ENCODE measurements at places on chromosomes 7 and 10.
A peak's percentile ranks its signal among the peaks of the same experiment; 100 is the strongest.

DNA sequence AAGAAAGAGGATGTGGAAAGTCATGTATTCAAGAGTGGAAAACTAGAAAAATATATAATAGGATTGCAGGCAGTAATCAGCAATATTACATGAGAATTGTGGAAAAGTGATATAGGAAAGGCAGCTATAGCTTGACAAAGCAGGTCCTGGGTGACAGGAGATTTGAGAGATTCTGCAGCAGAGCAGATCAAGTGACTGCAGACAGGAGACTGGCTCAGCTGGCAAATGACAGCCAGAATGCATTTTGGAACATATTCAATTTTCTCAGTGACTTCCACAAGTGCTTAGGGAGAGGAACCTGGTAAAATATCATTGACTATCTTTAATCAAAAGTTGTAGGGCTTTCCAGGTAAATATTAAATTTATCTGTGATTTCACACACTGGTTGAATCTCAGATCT is 260.5 kb upstream of the CACNA2D1 start:
- no peak for DNase-seq

DNA sequence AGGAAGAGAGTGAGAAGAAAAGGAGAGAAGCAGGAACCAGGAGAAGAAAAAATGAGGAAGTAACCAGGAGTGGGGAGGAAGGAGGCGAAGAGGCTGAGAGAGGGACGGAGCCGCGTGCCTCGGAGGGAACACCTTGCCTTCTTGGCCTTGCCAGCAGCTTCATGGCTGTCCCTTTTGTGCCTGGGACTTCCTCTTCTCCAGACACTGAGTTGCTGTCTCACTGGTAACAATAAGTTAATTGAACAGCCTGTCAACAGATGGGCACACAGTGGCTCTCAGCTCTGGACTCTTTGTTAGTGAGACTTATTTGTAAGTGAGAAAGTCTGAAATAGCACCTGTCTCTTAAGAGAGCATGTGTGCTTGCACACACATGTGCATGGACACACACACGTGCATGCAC is 83.2 kb downstream of the GATA3 start:
- DNase-seq = peak; percentile 8

DNA sequence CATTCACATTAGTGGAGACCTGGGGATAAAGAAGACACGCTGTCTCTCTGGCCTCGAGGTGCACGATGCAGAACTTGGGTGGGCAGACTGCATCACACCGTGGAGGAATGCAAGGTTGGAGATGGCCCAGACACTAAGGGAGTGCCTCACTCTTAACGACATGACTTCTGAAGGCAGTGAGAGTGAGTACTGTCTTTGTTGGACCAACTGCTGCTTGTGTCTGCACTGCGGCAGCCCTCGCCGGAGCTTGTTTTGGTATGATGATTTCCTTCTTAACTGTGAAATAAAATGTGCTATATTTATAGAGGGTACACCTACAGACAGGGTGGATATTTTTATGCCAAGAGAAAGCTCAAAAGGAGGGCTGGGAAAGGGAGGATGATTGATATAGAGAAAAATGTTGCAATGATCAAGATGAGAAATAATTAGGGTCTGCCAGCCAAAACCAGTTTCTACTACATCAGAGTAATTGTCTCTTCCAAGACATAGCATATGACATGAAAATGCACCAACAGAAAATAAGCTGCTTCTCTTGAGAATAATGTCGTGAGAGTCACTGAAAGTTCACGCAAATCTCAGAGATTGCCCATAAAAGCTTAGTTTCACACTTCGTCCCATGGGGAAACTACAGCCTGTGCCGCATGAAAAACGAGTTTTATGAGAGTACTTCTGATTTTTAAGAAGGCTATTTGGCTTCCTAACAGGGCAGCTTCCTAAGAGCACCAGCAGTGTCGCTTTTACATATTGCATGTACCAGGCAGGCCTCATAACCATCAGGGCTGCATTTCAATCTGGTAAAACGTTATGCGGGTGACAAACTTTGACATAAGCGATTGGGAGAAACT is 127.1 kb downstream of the TAX1BP1 start:
- no peak for DNase-seq

DNA sequence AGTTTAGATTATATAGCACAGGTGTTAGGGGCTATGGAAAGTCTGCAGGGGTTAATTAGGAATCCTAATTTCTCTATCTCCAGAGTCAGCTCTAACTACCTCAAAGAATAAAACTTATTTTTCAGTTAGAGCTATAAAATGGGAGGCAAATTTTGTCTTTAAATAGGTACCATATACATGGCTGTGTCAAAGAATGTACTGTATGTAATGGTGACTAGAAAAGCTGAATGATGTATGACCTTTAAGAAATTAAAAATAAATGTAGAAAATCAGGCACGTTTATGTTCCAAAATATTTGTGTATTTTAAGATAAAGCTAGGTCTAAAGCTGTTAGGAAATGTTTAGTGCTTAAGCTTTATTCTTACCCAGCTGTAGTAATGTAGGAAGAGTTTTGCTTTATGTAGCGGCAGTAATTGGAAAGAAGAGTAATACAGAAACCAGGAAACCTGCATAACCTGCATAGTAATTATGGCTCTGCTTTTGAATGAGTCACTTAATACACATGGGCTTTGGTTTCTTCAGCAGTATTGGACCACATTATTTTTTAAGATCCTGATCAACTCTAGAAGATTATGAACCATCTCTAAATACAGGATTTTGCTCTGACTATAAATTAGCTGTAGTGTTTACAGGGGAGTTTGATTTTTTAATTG is 85.0 kb downstream of the KMT2E start:
- DNase-seq = no peak

DNA sequence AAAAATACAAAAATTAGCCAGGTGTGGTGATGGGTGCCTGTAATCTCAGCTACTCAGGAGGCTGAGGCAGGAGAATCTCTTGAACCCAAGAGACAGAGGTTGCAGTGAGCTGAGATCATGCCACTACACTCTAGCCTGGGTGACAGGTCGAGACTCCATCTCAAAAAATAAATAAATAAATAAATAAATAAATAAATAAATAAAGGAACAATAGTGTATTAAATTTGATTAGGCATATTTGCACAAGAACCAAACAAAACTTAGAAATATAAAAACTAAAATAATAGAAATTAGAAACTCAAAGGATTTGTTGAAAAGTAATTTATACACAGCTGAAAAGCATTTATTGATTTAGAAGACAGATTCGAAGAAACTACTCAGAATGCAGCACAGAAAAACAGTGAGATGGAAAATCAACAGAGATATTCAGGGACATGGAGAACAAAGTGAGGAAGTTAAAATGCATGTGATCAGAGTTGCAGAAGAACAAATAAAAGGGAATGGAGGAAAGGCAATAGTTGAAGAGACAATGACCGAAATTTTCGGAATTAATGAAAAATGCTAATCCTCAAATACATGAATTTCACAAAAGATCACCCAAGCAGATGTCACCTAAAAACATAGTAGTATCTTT is 17.7 kb downstream of the IFIT3 start:
- no peak for DNase-seq

DNA sequence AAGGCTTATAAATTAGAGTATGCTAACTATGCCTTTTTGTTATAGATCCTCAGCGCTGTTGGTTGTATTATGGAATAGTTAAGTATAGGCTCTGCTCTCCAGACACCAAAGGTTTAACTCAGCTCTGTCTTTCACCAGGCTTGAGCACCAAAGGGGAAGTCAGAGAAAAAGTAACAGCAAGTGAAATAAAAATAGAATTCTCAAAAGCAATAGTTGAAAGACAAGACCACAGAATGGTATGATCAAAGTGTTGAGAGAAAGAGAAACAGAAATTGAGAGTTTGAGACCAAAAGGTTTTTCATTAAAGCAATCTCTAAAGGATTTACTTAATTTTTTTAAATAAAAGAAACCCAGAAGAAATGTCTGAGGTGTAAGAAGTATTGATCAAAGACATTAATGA is 529.8 kb upstream of the C7orf33 start:
- DNase-seq = no peak

GRCh38 chr7:106041140-106041717 is 70.9 kb downstream of the SYPL1 start:
- no peak for DNase-seq

DNA sequence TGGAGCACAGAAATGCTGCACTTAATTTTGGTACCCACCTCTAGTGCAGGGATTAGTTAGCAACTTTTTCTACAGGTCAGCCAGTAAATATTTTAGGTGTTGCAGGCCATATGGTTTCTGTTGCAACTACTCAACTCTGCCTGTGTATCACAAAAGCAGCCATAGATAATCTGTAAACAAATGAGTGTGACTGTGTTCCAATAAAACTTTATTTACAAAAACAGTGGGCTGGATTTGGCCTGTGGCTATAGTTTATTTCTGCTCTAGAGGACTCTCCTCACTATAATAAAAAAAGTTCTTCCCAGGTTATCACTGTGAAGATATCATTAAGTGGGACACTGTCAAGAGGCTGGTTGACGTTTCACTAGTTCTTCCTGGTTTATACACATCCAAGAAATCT is 65.8 kb downstream of the DNAJC12 start:
- DNase-seq = no peak

DNA sequence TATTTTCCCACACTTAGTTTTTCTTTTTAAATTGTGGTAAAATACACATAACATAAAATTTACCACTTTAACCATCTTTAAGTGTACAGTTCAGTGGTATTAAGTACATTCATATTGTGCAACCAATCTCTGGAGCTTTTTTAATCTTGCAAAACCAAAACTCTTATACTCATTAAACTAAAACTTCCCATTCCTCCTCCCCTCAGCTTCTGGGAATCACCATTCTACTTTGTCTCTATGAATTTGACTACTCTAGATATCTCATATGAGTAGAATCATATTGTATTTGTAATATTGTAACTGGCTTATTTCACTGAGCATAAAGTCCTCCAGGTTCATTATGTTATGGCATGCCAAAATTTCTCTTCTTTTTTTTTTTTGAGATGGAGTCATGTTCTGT is 86.4 kb upstream of the JAZF1 start:
- no peak for DNase-seq

DNA sequence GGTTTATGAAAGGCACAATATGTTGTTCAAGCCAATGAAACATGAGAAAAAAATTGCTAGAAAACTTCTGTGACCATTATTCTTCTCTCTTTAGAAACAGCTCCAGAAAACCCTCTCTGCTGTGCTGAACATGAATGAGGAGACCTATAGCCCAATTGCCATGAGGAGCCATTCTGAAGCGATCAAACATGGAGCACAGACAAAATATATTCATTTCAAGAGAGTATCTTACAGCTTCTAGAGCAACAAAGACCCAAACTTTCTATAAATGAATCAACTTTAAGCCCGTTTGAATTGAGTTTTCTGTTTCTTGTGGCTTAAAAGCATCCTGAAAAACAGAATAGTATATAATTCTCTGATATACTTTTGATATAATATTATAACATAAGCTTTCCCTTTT is 83.4 kb upstream of the UCN3 start:
- no peak for DNase-seq

DNA sequence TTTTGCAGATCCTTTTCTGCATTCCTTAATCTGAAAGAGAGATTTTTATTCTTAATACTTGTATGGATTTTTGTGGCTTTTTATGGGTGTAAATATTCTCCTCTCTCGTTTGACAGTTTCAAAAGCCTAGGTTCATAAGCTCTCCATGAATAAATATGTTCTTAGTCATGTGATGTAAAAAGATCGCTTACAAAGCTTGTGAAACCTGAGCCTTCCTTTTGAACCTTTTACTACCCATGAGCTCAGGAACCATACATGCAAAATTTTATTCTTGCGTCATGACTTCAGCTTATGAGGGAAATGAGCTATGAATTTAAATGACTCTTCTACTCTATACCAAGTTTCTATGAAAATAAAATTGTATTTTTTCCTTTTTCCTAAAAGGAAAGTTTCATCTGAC is 98.7 kb downstream of the POLL start:
- no peak for DNase-seq

Measured in CD8-positive, alpha-beta memory T cell (primary cell).